Activated T-cell treated with anti-CD3 and anti-CD28 coated beads, Interleukin-2, amount 50 U/mL, for 24 hours (primary cell): ENCODE measurements at places on chromosomes 13 and 19.

DNA sequence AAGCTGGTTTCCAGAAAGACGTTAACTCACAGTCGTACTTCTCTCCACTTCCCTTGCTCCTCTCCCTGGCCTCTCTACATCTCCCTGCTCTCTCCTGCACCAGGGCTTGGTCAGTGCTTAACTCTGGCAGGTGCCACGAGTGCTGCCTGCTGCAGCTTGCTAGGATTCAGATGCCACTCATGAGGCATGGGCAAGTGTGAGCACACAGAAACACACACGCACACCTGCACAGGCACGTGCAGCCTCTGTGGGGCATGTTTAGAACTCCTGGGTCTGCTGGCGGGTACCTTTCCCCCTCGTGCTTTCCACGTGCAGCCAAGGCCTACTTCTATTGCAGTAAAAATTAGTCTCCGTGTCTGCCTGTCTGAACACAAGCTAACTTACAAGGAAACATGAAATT, 31.8 kb downstream of the SOX1 start:
- H3K36me3 ChIP-seq, result no peaks in the 10 kb centered on the region
- H3K27me3 ChIP-seq, result peaks cover 80% of the 10 kb centered on the region
- DNase-seq, result no peak
- no peaks in the 10 kb centered on the region for H3K4me1 ChIP-seq

DNA sequence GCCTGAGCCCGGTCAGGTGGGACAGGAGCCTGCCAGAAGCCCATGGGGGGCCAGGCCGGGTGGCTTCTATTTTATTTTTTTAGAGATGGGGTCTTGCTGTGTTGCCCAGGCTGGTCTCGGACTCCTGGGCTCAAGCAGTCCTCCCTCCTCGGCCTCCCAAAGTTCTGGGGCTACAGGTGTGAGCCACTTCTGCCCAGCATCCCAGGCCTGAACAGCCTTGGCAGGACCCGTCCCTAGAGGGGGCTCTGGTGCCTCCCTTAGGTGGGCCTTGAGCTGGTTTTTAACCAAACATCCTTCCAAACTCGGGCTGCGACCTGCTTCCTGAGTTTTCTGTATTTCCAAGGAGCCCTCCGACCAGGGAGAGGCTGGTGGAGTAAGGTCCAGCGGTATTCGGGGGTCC, 10.5 kb downstream of the COMP start:
- DNase-seq, result no peak
- peaks cover 9% of the 10 kb centered on the region for H3K4me1 ChIP-seq
- no peak overlapping the region for H3K4me3 ChIP-seq
- peaks cover 13% of the 10 kb centered on the region for H3K27me3 ChIP-seq
- no peak overlapping the region for H3K27ac ChIP-seq
- no peaks in the 10 kb centered on the region for H3K36me3 ChIP-seq

DNA sequence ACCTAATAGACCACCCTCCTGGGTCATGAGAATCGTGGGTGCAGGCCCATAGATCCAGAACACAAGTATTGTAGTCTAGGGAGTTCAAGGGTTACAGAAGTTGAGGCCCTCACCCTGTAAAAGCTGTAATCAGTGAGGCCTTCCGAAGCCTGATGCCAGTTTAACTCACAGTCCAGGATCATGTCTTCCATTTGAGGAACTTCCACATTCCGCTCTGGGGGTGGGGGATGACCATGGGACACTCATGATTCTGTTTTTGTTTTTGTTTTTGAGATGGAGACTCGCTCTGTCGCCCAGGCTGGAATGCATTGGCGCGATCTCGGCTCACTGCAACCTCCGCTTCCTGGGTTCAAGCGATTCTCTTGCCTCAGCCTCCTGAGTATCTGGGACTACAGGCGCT, 1.7 kb upstream of the RASIP1 start:
- DNase-seq, result no peak
- no peaks in the 10 kb centered on the region for H3K36me3 ChIP-seq
- no peak overlapping the region for H3K4me3 ChIP-seq
- peaks cover 16% of the 10 kb centered on the region for H3K4me1 ChIP-seq
- peaks cover 34% of the 10 kb centered on the region for H3K27me3 ChIP-seq

DNA sequence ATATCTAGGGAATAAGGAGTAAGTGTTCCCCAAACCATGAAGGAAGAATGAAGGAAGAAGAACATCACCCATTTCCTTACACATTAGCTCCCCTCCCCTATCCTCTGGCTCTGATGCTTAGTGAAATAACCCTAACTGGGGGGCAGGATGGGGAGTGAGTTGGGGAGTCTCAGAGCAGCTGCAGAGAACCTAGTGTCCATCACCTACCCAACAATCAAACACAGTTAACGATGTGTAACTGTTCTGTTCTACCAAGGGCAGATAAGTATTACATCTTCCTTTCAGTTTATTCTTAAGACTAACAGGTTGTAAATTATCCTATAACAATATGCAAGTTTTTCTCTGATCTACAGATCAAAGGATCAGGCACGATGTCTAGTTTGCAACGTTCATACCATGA, 12.8 kb downstream of the ELF1 start:
- peak overlapping the region; percentile 95 for H3K27ac ChIP-seq
- peak overlapping the region; percentile 30 for H3K4me3 ChIP-seq
- no peaks in the 10 kb centered on the region for H3K27me3 ChIP-seq
- no peak for DNase-seq
- peaks cover 33% of the 10 kb centered on the region for H3K36me3 ChIP-seq

GRCh38 chr13:43558326-43558725, 228.4 kb downstream of the ENOX1 start:
- H3K36me3 ChIP-seq, result no peaks in the 10 kb centered on the region
- H3K4me1 ChIP-seq, result no peaks in the 10 kb centered on the region
- DNase-seq, result no peak
- H3K4me3 ChIP-seq, result no peak overlapping the region

GRCh38 chr13:66348745-66349690, 881.1 kb downstream of the PCDH9 start:
- H3K27ac ChIP-seq, result no peak overlapping the region
- no peak overlapping the region for H3K4me3 ChIP-seq
- no peak for DNase-seq
- H3K4me1 ChIP-seq, result no peaks in the 10 kb centered on the region

DNA sequence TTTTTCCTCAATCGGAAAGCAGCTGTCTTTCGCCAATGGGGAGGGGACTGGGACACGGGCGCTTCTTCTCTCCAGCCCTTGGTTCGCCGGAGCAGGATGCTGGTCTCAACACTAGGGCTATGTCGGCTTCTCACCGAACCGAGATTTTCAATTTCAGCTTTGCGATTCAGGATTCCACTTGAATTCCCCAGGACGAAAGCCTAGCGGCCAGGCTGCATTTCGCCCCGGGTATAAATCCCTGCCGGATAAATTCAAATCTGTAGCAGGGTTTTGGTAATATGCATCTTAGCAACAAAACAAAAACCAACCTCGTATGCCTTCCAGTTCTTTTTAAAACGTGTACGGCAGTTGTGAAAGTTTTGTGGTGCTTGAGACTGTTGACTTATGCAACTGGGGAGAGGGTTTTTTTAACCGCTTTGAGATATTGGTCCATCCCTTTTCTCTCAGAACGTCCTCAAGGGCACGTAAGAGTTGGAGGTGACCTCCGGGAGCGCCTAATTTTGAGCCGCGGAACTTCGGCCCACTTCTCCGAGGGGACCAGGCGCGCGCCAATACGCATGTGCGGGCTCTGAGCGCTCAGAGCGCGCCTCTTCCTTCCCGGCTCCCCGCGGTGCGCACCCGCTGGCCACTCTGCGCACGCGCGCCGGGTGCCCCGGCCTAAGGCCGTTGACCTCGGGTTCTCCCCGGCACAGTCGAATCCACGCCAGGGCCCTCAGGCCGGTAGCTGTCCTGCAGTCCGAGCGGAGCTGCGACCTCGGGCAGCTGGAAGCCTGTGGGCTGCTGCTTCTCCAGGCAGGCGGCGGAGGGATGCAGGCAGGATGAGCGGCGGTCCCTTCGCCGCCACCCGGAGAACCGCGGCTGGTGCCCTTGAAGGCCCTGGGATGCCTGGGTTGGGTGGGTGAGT, 7.6 kb downstream of the POU4F1 start:
- DNase-seq, result peak; percentile 57
- no peaks in the 10 kb centered on the region for H3K36me3 ChIP-seq
- peak overlapping the region; percentile 33 for H3K27ac ChIP-seq
- peaks cover 93% of the 10 kb centered on the region for H3K27me3 ChIP-seq

GRCh38 chr13:111967572-111968201, 99.3 kb upstream of the SOX1 start:
- DNase-seq, result no peak
- peaks cover 41% of the 10 kb centered on the region for H3K27me3 ChIP-seq
- no peak overlapping the region for H3K4me3 ChIP-seq
- no peaks in the 10 kb centered on the region for H3K36me3 ChIP-seq

DNA sequence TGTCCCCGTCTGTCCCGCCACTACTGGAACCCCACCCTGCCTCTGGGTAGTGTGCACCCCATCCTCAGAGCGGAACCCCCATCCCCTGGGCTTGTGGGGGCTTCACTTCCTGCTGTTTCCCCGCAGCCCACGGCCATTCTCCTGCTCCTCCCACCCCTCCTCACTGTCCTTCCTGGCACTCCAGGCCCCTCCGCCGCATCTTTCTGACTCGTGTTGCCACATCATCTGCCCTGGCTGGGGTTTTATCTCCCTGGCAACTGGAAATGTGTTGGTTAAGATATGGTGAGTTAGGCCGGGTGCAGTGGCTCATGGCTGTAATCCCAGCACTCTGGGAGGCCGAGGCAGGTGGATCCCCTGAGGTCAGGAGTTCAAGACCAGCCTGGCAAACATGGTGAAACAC, 37.3 kb downstream of the KDM4B start:
- no peak overlapping the region for H3K27ac ChIP-seq
- no peak for DNase-seq

- H3K27ac ChIP-seq, result peak overlapping the region; percentile 92
- peaks cover 45% of the 10 kb centered on the region for H3K4me1 ChIP-seq
- DNase-seq, result no peak
- H3K27me3 ChIP-seq, result no peaks in the 10 kb centered on the region
- peak overlapping the region; percentile 88 for H3K4me3 ChIP-seq
Observed at GRCh38 chr19:572743-573518, 535 bp downstream of the BSG start.

- H3K27ac ChIP-seq, result peak overlapping the region; percentile 96
- H3K36me3 ChIP-seq, result peaks cover 49% of the 10 kb centered on the region
- H3K27me3 ChIP-seq, result peaks cover 2% of the 10 kb centered on the region
- peak; percentile 57 for DNase-seq
Observed at GRCh38 chr19:53102756-53103233, 427 bp downstream of the ZNF160 start.

- no peaks in the 10 kb centered on the region for H3K4me1 ChIP-seq
- no peak for DNase-seq
Observed at GRCh38 chr19:40858109-40858508, 7.9 kb upstream of the CYP2A6 start.

GRCh38 chr19:8615813-8616596, 5.5 kb upstream of the ADAMTS10 start:
- H3K4me3 ChIP-seq, result no peak overlapping the region
- DNase-seq, result peak; percentile 70
- H3K27ac ChIP-seq, result no peak overlapping the region
- H3K4me1 ChIP-seq, result peaks cover 21% of the 10 kb centered on the region
- H3K27me3 ChIP-seq, result no peaks in the 10 kb centered on the region
- no peaks in the 10 kb centered on the region for H3K36me3 ChIP-seq

DNA sequence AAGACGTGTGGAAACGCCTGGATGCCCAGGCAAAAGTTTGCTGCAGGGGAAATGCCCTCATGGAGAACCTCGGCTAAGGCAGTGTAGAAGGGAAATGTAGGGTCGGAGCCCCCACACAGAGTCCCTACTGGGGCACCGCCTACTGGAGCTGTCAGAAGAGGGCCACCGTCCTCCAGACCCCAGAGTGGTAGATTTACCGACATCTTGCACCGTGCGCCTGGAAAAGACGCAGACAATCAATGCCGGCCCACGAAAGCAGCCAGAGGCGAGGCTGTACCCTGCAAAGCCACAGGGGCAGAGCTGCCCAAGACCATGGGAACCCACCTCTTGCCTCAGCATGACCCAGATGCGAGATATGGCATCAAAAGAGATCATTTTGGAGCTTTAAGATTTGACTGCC, 7.0 kb upstream of the EDNRB start:
- peaks cover 45% of the 10 kb centered on the region for H3K27me3 ChIP-seq
- peaks cover 4% of the 10 kb centered on the region for H3K4me1 ChIP-seq
- DNase-seq, result no peak
- no peak overlapping the region for H3K4me3 ChIP-seq
- no peaks in the 10 kb centered on the region for H3K36me3 ChIP-seq
